ENCODE measurements at places on chromosomes 12 and 14.

DNA sequence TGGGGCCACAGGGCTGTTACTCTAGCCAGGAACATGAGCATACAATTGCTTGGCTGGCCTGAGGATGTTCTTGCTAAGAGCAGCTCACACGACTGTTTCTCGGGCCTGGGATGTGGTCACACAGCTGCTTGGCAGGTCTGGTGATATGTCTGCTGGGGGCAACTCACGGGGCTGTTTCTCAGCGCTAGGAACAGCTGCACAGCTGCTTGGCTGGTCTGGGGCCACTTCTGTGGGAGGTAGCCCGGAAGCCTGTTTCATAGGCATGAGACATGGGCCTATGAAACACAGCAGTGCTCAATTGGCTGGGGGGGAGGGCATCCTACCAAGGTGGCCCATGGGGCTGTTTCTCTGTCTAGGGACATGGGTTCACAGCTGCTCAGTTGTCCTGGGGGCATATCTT lies 73.4 kb upstream of the DDHD1 start:
- no peak overlapping the region for H3K4me3 ChIP-seq
- no peak for DNase-seq
- peaks cover 6% of the 10 kb centered on the region for H3K36me3 ChIP-seq
- no peaks in the 10 kb centered on the region for H3K4me1 ChIP-seq
- H3K27ac ChIP-seq: no peak overlapping the region

GRCh38 chr12:1493781-1494565 lies 100.4 kb downstream of the FBXL14 start:
- H3K36me3 ChIP-seq: peaks cover 2% of the 10 kb centered on the region
- peaks cover 3% of the 10 kb centered on the region for H3K4me1 ChIP-seq
- H3K27me3 ChIP-seq: no peaks in the 10 kb centered on the region
- no peak overlapping the region for H3K4me3 ChIP-seq

- H3K36me3 ChIP-seq: no peaks in the 10 kb centered on the region
- no peaks in the 10 kb centered on the region for H3K27me3 ChIP-seq
- no peak overlapping the region for H3K27ac ChIP-seq
- H3K4me1 ChIP-seq: peaks cover 2% of the 10 kb centered on the region
- no peak overlapping the region for H3K4me3 ChIP-seq
Observed at GRCh38 chr12:82655751-82656150, 31.0 kb upstream of the TMTC2 start.

DNA sequence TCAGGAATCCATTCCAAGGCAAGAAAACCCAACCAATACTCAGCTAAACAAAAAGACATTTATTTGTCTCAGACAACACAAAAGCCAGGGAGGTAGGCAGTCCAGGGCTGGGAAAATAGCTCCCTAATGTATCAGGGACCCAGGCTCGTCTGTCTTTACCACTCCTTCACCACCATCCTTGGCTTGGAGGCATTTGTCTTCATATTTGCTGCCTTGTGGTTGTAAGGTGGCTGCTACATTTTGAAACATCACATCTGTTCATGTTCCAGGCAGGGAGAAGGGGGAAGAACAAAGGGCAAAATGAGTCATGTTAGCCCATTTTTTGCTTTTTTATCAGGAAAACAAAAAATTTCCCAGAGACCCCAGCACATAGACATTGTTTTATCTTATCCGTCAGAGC lies 44.8 kb upstream of the PCED1B start:
- no peak overlapping the region for H3K27ac ChIP-seq
- H3K27me3 ChIP-seq: peaks cover 2% of the 10 kb centered on the region
- peaks cover 11% of the 10 kb centered on the region for H3K4me1 ChIP-seq
- no peak overlapping the region for H3K4me3 ChIP-seq

All from activated CD8-positive, alpha-beta T cell treated with anti-CD3 and anti-CD28 coated beads, Interleukin-2, amount 10 ng/mL, durations not matched to agents 7 days and 5 days (primary cell).